ENCODE measurements at places on chromosomes 2 and 18.

- DNase-seq: peak; percentile 28
Observed at GRCh38 chr2:200320344-200320743, 13.9 kb downstream of the SPATS2L start.

- no peak for DNase-seq
Observed at GRCh38 chr2:128558441-128558840, 239.8 kb upstream of the HS6ST1 start.

DNA sequence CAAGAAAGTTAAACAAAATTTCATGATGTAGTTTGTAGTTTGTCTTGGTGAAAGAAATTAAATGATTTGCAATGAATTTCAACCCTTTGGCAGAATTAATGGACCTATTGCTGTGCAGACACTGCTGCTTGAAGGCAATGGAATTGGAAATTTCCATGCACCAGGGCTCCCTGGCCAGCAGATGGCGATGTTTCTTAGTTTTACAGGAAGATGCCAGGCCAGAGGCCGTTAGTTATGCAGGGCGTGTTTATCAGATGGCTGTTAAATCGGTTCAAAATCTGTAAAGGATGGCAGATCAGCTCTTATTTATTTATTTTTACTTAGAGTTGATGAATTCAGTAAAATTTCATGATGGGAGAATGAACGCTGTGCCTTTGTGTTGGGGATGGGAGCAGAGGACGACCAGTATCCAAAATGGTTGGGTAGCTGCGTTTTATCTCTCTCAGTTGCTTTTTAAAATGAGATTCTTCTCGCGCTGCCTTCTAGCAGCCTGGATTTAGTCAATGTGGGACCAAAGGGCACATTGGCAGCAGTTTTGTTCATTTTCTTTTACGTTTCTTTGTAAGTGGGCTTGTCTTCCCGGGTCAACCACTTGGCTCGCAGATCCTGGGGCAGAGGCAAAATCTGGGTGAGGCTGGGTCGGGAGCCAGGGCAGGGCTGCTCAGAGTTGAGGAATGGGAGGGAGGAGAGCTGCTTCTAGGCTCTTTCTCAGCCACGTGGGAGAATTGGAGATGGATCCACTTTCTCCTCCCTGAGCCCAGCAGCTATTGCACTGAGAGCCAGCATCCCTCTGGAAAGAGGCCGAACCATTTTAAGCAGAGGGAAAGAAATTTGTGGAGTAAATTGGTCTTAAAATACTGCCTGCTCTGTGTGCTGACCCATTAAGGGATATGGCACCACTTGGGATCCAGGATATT, 344.0 kb downstream of the PIK3C3 start:
- DNase-seq: peak; percentile 65

DNA sequence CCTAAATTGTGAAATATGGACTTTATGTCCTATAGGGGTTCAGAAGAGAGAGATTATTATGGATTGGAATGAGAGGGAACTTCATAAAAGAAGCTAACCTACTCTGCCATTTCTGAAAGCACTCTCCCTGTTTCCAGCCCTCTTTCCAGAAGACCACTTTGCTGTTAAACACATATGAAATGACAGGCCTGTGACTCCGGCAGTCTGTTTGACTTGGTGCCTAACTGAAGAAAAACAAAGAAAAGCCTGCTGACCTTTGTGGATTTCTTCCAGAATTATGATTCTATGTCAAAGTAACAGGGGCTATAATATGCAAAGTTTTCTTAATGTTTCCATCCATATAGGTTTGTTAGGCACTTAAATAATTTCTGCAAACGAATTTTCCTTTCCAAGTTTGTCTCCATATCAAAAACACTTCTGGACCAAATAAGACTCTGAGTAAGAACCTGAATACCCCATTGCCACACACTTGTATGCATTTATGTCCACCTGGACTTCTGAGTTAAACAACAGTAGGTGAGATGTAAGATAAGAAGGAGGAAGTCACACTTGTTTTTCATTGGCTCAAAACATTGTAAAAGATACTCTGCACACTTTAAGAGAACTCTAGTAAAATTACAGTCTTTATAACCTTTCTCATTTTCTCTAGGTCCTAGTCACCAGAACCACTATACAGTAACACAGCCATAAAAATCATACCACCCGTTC, 111.7 kb downstream of the PIEZO2 start:
- no peak for DNase-seq

DNA sequence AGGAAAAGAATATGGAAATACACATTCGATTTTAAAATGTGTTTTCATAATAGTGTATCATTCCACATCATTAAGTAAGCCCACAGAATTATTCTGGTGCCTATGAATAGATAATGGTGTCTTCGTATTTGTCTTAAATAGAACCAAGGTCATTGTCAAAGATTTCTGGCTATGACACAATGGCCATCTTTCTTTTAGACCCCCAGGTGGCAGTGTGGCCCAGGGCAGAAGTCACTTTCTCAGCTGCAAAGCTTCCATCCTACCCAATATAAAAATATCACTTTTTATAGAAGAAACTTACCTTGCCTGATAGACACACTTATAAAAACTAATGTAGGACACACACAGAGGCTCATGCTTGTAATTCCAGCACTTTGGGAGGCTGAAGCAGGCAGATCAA, 57.5 kb downstream of the ZRANB3 start:
- DNase-seq: peak; percentile 59

DNA sequence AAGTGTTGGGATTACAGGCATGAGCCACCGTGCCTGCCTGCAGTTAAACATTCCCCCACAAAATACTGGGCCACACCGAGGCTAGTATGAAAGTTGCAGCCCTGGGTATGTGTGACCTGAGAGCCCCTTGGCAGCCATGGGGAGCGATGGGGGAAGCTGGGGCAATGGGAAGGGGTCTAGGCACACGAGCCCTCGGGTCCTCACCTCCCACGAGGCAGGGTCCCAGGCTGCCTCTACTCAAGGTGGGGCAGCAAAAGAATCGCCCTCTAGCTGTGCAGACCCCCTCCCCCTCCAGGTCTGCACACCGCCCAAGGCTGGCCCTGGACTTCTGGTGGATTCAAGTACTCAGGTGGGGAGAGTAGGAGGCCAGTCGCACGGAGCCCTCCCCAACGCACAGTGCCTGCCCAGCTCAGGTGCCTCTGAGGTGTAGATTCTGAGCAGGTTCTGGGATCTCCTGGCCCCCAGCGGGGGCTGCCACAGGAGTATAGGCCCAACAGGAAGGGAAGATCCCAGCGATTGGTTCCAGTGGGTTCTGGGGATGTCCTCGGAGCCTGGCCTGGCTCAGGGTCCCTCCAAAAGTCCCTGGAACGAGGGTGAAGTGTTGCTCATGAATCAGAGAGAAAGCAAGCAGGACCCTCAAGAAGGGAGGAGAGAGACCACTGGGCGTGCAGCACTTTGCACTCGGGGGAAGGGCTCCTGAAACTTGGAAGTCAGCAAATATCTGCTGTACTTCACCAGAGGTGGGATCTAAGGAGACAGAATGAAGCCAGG, 2.6 kb downstream of the GPR35 start:
- no peak for DNase-seq

GRCh38 chr18:1578505-1578904, 673.8 kb downstream of the ADCYAP1 start:
- no peak for DNase-seq

DNA sequence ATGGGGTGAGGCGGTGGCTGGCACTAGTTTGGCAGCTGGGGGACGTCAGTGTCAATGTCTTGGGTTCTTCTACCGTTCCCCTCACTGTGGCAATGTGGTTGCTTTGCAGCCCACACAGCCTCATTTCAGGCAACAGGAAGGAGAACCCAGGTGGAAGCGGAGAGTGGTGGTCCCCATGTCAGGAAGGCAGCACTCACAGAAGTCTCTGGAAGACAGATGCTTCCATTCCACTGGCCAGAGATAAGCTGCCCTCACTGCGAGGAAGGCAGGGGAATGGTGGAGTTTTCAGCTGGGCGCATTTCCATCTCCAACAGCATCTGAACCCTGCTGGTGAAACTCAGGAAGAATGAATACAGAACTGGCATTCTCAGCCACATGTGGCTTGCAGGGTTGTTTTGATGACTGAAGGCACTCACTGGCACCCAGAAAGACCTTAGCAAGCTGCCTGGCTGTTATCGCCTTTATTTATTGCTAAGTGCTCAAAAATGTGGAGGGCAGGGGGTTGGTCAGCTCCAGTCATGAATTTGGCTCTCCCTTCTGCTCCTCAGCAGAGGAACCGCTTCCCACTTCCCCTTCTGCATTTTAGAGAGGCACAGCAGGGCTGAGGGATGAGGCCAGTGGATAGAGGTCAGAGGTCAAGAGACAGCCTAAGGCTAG, 19.4 kb downstream of the KCNIP3 start:
- peak; percentile 90 for DNase-seq

DNA sequence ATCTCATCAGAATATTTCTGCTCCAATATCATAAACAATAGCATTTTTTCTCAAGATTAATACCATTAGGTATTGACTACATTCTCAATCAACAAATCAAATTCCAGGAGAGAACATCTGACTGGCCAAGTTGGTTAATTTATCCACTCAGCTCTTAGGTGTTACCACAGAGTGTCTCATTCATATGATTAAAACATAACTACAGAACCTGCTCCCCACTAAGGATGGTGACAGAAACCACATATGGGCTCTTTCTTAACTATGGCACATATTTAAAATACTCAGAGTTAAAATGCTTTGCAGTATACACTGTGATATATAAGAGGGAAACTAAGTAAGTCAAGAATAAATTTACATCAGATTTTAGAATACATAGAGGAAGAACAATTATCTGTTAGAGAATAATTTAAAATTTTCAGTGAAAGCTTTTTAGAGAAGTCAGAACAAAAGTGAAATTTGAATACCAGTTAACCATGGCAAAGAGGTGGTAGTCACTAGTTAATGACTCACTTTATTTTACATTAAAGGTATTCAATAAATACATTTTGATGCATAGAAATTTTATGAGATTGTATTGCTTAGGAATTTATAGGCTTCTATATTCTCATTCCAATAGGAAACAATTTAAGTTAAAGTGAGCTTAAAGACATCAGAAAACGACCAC, 1120.8 kb upstream of the TMEFF2 start:
- DNase-seq: no peak

- peak; percentile 74 for DNase-seq
Observed at GRCh38 chr2:188512456-188512855, 220.8 kb downstream of the GULP1 start.

DNA sequence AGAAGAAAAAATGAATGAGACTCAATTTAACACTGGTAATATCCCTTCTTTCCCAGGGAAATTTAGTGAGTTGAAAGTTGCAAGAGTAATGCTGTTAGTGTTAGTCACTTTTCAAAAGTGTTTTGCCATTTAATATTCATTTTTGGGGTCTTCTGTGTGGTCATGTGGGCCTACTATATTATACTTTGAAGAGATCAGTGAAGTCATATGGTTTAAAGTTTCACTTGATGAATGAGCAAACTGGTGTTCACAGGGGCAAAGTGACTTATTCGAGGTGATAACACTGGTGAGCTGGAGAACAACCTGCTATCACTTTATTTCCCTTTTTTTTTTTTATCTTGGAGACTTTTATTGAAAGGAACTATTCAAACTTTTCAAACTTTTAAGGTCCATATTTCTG, 196.0 kb downstream of the PLCL1 start:
- DNase-seq: no peak

- DNase-seq: peak; percentile 96
Observed at GRCh38 chr2:60515721-60516226, 37.7 kb downstream of the BCL11A start.

GRCh38 chr2:153622285-153622684, 143.7 kb upstream of the RPRM start:
- DNase-seq: no peak

DNA sequence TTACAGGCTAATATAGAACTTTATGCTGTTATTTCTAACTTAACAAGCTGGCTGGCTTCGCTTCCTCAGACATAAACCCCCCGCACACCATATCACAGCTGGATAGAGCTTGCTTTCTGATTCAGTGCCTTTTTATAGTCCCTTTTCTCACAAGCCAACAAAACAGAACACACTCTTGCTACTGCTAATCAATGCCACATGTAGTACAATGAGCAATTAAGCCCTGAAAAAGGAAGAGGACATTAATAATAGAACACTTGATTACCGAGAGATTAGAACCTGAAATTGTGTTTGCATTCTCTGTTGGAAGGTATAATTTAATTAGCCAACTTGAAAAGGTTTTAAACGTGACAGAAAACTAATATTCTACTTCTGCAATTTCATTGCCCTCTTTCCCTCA, 267.7 kb upstream of the CYRIA start:
- DNase-seq: no peak

DNA sequence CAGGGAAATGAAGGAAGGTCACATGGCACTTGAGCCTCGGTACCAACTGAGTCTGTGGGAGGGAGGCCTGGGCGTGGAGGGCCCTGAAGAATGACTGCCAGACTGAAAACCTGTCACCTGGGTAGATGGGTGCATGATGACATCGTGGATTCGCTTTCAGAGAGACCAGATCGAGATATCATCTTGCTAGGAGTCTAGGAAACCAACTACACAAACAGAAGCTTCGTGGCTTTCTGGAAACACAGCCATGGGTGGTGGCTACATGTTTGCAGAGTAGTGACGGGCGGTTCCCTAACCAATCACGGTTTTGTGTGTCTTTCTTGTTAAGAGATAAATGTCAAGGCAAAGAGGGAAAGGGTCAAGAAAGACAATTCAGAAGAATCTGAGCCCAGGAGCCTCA, 155.0 kb downstream of the EIPR1 start:
- DNase-seq: no peak

GRCh38 chr2:24617424-24617823, 126.4 kb downstream of the NCOA1 start:
- peak; percentile 11 for DNase-seq

DNA sequence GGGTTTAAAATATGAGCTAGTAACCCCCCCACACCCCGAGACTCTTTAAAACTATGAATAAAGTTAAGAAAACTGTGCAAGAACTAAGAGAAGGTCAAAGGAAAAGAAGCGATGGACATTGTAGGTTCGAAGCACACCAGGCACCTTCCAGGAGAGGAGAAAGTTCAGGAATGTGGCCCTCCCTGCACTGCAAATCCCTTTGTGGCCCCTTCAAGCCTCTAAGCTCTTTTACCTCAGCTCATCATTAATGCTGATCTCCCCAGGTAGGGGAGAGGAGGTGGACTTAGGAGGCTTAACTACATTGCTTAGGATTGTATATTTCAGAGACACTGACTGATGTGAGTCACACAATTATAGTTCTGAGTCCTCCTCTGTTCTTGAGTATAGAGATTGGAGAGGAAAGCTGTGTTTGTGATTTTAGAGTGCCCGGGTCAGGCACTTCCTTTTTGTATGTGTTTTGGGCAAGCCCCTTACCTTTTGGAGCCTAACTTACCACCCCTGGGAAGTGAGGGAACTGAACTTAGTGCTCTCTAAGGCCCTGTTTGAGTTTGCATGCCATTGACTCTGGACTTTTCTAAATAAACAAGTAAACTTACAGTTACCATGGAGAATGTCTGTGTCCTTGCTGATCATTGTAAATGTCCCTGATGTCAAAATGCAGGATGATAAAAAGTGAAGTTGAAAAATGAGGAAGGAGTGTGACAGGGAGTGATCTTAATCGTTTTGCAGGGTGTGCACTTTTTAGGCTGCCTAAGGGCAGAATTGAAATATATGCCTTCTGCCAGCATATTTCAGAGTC, 140.8 kb upstream of the ZEB2 start:
- peak; percentile 44 for DNase-seq

GRCh38 chr2:120514521-120514920, 168.6 kb downstream of the INHBB start:
- DNase-seq: no peak

- DNase-seq: no peak
Observed at GRCh38 chr2:167857416-167857815, 390.0 kb downstream of the STK39 start.

Data from EH (cell line).